Suprapubic skin (tissue), 4 donors: ENCODE measurements at places on chromosomes 13 and 19.

GRCh38 chr13:49627831-49628652, at the start of gene ARL11:
ARL11 (plus strand) TSS chr13:49628507; CDS start chr13:49630448, 1,941 bp downstream.
- DNase-seq = no peak

DNA sequence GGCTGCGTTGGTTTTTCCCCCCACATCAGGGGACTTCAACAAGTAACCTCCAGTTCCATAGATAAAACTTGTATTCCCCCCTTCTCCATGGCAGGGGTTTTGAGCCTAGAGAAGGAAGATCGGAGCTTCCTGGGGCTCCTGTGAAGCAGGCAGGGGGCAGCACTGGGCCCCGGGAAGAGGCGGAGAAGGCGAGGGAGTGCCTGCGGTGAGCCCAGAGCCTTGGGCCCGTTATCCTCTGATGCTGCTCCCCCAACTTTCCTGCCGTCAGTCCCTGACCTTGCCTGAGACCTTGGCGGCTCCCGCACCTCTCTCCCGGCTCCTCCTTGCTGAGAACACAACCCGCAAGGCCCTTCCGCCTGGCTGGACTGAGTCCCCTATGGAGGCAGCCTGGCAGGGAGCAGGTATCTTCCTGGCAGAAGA, 2.5 kb downstream of the LIPE start:
- no peak for DNase-seq

GRCh38 chr19:52221831-52222375, 32.1 kb downstream of the PPP2R1A start:
- DNase-seq = no peak

DNA sequence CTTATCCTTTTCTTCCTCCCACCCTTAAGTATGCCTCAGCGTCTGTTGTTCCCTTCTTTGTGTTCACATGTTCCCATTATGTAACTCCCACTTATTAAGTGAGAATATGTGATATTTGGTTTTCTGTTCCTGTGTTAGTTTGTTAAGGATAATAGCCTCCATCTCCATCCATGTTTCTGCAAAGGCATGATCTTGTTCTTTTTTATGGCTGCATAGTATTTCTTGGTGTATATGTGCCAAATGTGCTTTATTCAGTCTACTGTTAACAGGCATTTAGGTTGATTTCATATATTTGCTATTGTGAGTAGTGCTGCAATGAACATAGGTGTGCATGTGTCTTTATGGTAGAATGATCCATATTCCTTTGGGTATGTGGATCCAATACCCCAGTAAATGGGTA, 3.2 kb upstream of the ZNF441 start:
- DNase-seq = no peak

- DNase-seq = no peak
These were observed 1.3 kb downstream of the FAM174C start for GRCh38 chr19:1276628-1277022.

DNA sequence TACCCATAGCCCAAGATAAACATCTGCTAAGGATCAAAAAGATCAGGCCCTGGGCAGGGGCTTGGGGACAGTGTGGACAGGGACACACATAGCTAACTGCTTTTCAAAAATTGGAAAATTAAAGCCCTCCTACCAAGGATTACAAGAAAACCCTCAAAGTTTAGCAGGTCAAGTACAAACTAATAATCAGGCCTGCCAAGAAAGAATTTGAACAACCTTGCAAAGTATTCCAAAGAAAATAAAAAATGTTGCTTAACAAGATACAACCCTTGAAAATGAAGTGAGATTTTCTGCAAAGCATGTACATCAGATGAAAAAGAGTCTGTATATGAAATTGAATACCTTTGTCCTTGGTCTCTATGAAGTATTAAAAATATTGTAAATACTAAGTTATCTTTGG, 67.3 kb downstream of the KLF12 start:
- DNase-seq = no peak

DNA sequence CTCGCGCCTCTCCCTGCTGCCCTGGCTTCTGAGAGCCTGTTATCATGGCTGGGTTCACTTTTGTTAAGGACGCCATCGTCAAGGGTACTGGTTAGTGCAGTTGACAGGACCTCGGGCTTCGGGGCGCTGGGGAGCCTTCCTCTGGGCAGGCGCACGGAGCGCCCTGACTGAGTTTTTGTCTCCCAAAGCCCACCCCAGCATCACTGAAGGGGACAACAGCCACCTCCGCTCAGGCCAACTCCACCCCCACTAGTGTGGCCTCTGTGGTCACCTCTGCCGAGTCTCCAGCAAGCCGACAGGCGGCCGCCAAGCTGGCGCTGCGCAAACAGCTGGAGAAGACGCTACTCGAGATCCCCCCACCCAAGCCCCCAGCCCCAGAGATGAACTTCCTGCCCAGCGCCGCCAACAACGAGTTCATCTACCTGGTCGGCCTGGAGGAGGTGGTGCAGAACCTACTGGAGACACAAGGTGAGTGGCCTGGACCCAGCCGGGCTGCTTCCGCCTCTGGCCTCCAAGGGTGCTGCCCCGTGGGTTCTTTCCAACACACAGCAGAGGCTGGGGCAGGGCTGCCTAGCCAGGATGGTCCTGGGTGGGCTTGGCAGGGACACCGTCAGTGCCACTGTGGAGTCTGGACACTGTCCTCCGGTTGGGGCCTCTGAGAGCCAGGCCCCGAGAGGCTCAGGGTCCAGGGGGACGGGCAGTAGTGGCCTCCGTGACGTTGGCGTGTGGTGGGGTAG, 16.9 kb downstream of the TSSK6 start:
- DNase-seq = no peak

DNA sequence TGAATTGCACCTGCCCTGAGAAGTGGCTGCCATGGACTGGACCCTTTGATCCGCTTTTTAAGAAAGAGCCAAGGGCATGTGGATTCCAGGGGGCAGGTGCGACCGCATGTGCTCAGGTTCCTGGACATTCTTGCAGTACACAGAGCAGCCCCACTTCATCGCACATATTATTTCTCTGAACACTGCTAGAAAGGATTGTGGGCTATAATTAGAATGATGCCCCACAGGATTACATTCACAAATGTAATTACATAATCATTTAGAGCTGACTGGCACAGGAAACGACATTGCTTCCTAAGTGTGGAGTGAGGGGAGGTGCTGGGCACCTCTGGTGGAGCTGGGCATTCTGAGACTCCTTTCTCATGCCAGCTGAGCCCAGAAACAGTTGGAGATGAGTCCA, 37.5 kb upstream of the VSTM2B start:
- no peak for DNase-seq

DNA sequence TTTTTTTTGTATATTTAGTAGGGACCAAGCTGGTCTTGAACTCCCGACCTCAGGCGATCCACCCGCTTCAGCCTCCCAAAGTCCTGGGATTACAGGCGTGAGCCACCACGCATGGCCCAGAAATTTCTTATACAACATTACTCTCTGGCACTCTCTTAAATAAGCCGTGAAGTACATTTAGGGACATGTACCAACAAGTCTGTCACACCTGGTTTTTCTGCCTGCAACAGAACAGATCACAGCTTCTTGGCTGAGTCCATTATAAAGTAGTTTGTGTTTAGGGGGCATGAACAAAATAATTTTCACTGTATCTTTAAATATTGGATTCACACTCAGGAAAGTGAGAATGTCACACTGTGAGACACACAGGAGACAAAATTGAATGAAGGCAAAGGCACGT, 1567.3 kb downstream of the SLITRK5 start:
- no peak for DNase-seq

- DNase-seq = no peak
These were observed 2.3 kb downstream of the PLPP2 start for GRCh38 chr19:288911-289310.

DNA sequence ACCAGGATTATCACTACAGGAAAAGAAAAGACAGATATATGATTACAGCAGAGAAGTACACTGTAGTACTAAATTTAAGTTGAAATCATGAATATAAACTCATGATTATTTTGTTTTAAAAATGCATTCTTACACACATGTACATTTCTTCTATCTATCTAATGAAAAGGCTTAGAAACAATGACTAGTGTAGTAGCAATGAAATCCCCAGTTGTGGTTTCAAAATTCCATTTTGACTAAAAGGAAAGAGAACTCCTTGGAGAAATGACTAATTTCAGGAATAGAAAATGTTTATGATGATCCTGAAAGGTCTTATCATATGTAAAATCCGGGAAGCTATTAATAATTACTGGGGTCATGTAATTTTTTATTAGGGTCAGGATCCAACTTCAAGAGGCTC, 195.0 kb upstream of the STARD13 start:
- DNase-seq = no peak

GRCh38 chr13:34241332-34241731, 423.4 kb downstream of the RFC3 start:
- no peak for DNase-seq

DNA sequence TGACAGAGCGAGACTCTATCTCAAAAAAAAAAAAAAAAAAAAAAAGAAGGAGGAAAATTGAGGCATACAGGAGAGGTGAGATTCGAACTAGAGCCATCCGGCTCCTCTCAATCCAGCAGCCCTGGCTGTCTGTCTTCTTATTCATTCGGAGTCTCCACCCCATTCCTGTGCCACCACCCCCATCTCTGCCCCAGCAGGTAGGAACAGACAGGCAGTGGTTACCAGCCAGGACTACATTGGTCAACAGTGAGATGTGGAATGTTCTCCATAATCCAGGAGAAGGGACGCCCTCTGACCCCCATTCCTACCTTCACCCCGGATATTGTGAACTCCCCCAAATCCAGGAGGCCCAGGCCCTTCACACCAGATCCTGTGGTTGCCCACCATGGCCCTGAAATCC, 6.6 kb upstream of the S1PR2 start:
- DNase-seq = no peak

DNA sequence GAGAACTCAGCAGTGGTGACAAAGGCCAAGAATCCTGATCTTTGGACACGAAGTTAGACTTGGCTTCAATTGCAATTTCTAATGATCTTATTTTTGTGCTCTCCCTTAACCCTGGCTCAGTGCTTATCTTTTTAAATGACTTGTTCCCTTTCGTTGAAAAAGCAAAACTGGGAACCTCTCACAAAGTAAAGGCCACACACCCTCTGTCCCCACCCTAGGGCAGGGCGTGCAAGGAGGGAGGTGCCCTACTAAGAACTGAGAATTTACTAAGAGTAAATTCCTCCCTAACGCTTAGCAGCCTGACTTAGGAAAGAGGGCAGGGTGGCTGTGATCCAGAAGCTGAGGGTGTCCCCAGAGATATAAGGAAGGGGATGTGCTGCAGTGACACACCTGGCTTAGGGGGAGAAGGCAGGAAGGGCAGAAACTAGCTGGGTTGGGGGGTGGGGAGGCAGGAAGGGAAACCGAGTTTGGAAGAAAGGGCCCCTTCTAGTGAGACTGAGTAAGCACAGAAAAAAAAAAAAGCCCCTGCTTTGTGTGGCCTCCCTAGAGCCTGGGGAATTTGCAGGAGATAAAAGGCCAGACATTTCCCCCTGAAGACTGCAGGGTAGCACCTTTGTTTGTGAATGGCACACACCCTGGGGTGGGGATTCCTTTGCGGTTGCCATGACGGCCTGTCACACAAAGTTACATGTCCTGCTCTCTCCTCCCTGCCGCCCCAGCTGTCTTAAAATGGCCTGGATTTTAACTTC, 435.1 kb downstream of the EFNB2 start:
- DNase-seq = no peak

- peak; percentile 88 for DNase-seq
These were observed 659 bp downstream of the ERF start for GRCh38 chr19:42254089-42254849.

GRCh38 chr19:42497492-42498168, 30.7 kb downstream of the CEACAM1 start:
- no peak for DNase-seq

GRCh38 chr13:32150239-32150638, 118.7 kb downstream of the FRY start:
- DNase-seq = no peak

- no peak for DNase-seq
These were observed 607 bp upstream of the SYNE4 start for GRCh38 chr19:36009220-36009619.

GRCh38 chr19:2500841-2501261, 24.9 kb downstream of the GADD45B start:
- no peak for DNase-seq
